Type B pancreatic cell (in vitro differentiated cells): ENCODE measurements at places on chromosomes 3 and 15.

DNA sequence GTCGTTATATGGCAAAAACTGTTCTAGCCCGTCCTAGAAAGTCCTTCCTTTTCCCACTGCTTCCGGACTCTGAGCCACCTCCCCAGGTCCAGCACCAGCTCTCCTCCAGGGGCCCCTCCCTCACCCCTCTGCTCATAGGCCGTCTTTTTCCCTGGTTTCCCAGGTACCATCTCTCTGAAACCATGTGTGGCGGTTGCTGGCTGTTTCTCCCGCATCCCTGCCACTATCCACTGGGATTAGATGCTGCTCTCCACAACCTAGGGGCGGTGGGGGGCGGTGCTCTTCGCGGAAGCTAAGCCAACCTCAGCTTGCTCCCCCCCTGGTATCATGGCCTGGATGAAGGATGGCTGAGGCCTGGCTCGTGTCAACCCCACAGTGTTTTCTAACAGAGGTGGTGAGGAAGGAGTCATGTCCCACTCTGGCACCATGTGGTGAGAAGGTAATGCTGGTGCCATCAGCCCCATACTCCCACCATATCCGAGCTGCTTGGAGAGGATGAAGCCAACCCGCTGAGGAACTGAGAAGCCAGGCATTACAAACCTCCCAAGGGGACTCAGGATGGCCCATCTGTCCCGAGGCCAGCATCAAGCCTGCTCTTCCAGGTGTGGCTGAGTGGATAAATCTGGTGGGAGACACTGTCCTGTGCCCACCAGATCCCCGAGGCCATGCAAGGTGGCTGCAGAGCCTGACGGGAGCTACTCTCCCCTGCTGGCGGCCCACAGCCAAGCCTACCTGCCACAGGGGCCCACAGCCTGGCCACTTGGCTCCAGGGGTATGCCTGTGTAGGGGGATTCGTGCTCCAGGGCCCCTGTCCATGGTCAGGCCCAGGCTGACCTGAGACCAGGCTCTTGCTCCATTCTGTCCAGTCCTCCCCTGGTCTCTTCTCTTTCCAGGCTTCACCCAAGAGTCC is 27.9 kb upstream of the SLC41A3 start:
- H3K4me3 ChIP-seq: no peak overlapping the region
- H3K4me1 ChIP-seq: peaks cover 3% of the 10 kb centered on the region
- no peak overlapping the region for H3K27ac ChIP-seq
- DNase-seq: peak; percentile 47

DNA sequence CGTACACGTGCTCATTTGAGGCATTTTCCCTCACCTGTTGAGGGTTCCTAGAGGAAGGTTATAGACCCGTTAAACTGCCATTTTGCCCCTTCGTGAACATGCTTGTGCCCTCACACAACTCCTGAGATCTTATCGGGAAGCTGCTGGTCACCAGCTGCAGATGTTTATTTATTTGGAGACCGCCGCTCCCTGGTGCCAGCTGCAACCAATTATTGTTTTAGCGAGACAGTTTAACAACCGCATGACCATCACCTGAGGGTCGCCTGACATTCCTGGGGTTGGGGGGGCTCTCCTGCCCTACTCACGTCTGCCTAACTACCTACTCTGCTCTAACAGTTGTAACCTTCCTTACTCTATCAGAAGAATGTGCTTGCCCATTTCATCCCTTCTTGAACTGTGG is 292.5 kb downstream of the MCTP2 start:
- no peaks in the 10 kb centered on the region for H3K27me3 ChIP-seq
- DNase-seq: no peak
- no peak overlapping the region for H3K4me3 ChIP-seq
- H3K27ac ChIP-seq: no peak overlapping the region
- H3K36me3 ChIP-seq: peaks cover 4% of the 10 kb centered on the region

GRCh38 chr3:45181496-45181895 is 35.3 kb upstream of the CDCP1 start:
- no peaks in the 10 kb centered on the region for H3K27me3 ChIP-seq
- peaks cover 39% of the 10 kb centered on the region for H3K4me1 ChIP-seq
- no peaks in the 10 kb centered on the region for H3K36me3 ChIP-seq

GRCh38 chr3:183496311-183496710 is 59.2 kb downstream of the KLHL6 start:
- no peak overlapping the region for H3K27ac ChIP-seq
- DNase-seq: no peak
- no peaks in the 10 kb centered on the region for H3K4me1 ChIP-seq
- H3K4me3 ChIP-seq: no peak overlapping the region
- H3K27me3 ChIP-seq: no peaks in the 10 kb centered on the region
- no peaks in the 10 kb centered on the region for H3K36me3 ChIP-seq

DNA sequence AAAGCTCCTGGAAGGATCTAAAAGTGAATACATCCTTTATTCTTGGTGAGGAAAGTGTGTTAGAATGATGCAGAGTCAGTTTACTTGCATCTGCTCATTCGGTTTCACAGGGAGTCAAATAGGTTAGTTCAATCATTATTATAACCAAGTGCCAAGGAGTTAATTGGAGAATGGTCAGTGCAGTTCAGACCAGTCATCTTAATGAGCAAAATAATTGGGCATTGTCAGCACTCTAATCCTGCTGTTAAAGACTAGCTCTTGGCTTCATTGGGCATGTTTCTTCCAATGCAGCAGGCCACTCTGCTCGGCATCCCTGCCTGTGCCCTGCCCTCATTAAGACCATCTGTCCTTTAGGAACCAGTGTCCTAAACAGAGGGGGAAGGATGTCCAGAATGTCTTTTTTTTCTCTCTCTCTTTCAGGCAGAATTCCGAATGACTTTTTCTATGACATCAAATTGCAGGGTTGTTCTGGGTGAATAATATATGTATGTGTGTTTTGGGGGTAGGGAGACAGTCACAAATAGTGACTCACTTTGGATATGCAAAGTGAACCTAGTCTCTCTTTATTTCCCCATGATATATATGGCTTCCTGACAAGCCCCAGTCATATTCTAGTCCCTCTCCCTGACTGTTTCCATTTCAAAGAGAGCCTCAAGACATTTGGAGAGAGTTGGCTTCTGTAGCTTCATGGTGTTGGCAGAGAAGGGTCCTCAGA is 205.4 kb upstream of the TRIM42 start:
- DNase-seq: no peak
- no peak overlapping the region for H3K4me3 ChIP-seq
- peaks cover 3% of the 10 kb centered on the region for H3K27me3 ChIP-seq
- H3K36me3 ChIP-seq: no peaks in the 10 kb centered on the region
- no peak overlapping the region for H3K27ac ChIP-seq

DNA sequence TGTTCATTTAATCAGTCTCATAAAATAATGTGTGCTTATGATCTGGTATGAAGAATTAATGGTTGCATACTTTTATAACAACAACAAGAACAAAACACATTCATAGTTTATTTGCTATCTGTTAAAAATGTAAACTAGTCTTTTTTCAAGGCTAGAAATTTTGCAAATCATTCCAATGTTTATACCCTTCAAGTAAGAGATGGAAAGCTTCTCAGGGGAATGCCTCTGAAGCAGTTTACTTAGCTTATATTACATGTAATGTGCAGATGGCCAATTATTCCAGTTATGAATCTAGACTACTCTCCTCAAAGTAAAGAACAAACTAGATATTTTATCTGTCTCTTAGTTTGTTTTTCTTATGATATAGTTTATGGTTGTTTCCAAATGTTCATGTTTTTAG is 575.4 kb downstream of the NAALADL2 start:
- H3K36me3 ChIP-seq: peaks cover 4% of the 10 kb centered on the region
- H3K4me1 ChIP-seq: peaks cover 30% of the 10 kb centered on the region
- H3K27ac ChIP-seq: no peak overlapping the region
- no peak overlapping the region for H3K4me3 ChIP-seq
- no peak for DNase-seq

GRCh38 chr3:181756645-181757297 is 45.0 kb downstream of the SOX2 start:
- no peak overlapping the region for H3K4me3 ChIP-seq
- no peak for DNase-seq
- no peaks in the 10 kb centered on the region for H3K27me3 ChIP-seq
- H3K27ac ChIP-seq: no peak overlapping the region

DNA sequence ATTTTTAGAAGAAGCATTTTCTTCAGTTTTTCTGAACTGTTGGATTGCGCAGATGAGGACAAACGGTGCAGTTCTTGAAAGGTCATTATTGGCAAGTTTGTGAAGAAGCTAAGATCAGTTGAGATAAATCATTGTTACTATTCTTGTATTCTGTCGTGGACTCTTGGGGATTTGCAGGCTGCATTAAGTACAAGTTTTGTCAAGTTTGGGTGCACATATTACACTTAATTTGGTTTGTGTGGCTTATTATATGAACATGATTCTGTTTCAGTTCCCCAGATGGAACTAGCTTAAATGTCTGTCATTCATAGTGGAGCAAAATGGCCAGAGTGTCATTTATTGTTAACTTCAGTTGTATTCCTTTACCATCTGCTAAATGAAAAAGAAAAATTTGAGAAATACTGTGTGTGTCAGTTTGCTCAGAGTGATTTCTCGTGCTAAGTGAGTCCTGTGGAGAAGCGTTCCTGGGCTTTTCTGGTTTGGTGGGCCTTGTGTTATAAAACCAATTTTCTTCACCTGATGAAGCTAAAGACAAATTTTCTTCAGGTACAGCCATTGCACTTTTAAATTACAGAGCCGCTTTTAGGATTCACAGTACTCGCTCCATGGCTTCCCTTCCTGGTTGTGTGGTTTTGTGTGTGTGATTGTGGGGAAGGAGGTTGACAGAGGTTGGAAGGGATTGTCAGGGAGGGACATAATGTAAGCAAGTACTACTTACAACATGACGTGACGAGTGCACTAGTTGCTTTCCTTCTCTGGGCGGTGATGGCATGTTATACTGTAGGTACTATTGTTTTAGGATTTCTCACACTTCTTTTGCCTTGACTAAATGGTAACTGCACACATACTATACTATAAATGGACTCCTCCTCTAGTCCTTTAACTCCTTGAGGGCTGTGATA is 1.7 kb downstream of the AKAP13 start:
- H3K27ac ChIP-seq: peak overlapping the region; percentile 85
- H3K4me3 ChIP-seq: peak overlapping the region; percentile 88
- H3K36me3 ChIP-seq: peaks cover 7% of the 10 kb centered on the region
- peaks cover 38% of the 10 kb centered on the region for H3K4me1 ChIP-seq
- H3K27me3 ChIP-seq: peaks cover 6% of the 10 kb centered on the region

- DNase-seq: no peak
- peaks cover 8% of the 10 kb centered on the region for H3K4me1 ChIP-seq
- H3K4me3 ChIP-seq: no peak overlapping the region
- peaks cover 4% of the 10 kb centered on the region for H3K36me3 ChIP-seq
- no peak overlapping the region for H3K27ac ChIP-seq
Measured at GRCh38 chr15:90221246-90221900, 12.4 kb downstream of the CIB1 start.

DNA sequence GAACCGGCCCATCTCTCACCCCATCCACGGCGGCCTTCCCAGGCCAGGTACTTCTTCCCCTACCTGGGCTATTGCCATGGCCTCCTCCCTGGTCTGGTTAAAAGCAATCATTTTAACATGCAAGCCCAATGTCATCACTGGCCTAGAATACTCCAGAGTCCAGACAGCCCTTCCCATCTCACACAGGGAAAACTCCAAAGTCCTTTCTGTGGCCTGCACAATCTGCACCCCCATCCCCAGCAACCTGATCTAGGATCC is 45.8 kb upstream of the SLCO2A1 start:
- no peak overlapping the region for H3K27ac ChIP-seq
- no peaks in the 10 kb centered on the region for H3K4me1 ChIP-seq
- peak; percentile 58 for DNase-seq
- H3K4me3 ChIP-seq: no peak overlapping the region
- H3K36me3 ChIP-seq: no peaks in the 10 kb centered on the region
- no peaks in the 10 kb centered on the region for H3K27me3 ChIP-seq

DNA sequence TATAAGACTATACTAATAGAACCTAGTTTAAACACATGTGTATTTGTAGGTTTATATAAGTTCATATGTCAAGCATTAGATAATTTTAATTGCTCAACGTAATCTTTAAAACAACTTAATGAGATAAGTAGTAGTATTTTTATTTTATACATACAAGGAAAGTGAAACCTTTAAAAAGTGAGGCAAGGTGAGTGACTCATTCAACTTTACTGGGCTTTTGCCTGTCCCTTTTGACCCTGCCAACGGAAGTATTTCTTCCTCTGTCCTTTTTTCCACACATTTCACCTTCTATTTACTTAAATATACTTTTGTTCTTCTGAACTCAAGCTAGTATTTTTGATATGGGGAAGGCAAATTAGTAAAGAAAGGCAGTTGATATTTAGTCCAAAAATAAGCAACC is 78.5 kb downstream of the KBTBD8 start:
- no peak for DNase-seq
- no peaks in the 10 kb centered on the region for H3K36me3 ChIP-seq
- no peak overlapping the region for H3K27ac ChIP-seq
- H3K4me1 ChIP-seq: peaks cover 5% of the 10 kb centered on the region
- H3K4me3 ChIP-seq: no peak overlapping the region
- H3K27me3 ChIP-seq: no peaks in the 10 kb centered on the region

- peaks cover 15% of the 10 kb centered on the region for H3K36me3 ChIP-seq
- peaks cover 15% of the 10 kb centered on the region for H3K4me1 ChIP-seq
- no peak overlapping the region for H3K4me3 ChIP-seq
- no peaks in the 10 kb centered on the region for H3K27me3 ChIP-seq
- DNase-seq: no peak
Measured at GRCh38 chr3:8996681-8997121, 33.4 kb upstream of the RAD18 start.

DNA sequence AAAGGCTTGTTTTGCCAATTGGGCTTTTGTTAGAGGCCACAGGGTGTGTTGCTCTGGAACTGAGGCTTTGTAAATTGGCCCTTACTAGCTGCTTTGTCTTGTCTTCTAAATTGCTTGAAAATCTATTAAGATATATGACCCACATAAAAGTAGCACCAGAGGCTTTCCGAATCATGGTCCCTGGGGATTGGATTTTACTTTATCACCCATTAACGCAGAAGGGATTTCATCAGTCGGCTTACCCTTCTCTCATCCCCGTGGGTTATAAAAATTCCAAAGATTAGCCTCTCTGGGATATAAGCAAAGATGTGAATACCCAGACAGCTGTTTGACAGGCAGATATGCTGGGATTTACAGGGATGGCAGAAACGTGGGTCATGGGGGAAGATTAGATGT is 98.3 kb upstream of the CHL1 start:
- no peak overlapping the region for H3K4me3 ChIP-seq
- H3K4me1 ChIP-seq: no peaks in the 10 kb centered on the region
- no peaks in the 10 kb centered on the region for H3K36me3 ChIP-seq
- no peaks in the 10 kb centered on the region for H3K27me3 ChIP-seq

DNA sequence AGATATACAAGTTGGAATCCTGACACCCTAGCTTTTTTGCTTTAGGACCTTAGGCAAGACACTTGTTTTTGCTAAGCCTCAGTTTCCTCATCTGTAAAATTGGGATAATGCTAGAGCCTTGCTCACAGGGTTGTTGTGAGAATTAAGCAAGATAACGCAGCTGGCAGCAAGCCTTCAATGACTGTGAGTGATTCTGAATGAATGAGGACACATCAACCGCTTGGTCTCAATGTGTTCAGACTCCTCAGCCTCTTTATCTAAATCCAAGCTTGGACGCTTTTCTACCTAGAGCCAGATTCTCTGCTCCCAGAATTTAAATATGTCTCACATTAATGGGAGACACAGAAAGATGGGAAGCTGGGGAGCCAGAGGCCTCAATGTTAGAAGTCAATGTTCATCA is 11.8 kb upstream of the TLE3 start:
- no peak for DNase-seq
- H3K4me1 ChIP-seq: peaks cover 29% of the 10 kb centered on the region
- no peak overlapping the region for H3K27ac ChIP-seq

- H3K4me3 ChIP-seq: no peak overlapping the region
- peaks cover 16% of the 10 kb centered on the region for H3K27me3 ChIP-seq
- H3K36me3 ChIP-seq: no peaks in the 10 kb centered on the region
- DNase-seq: peak; percentile 50
- H3K4me1 ChIP-seq: peaks cover 30% of the 10 kb centered on the region
Measured at GRCh38 chr3:195005251-195005620, 265.7 kb downstream of the XXYLT1 start.

GRCh38 chr3:52682016-52682415 is 3.7 kb downstream of the PBRM1 start:
- peak overlapping the region; percentile 26 for H3K4me3 ChIP-seq
- H3K36me3 ChIP-seq: peaks cover 32% of the 10 kb centered on the region
- H3K4me1 ChIP-seq: peaks cover 20% of the 10 kb centered on the region
- peak overlapping the region; percentile 73 for H3K27ac ChIP-seq
- H3K27me3 ChIP-seq: no peaks in the 10 kb centered on the region
